Posterior vena cava (tissue), 2 donors: ENCODE measurements at places on chromosomes 3 and 15. TPM values are rescaled to one million over a fixed set of nuclear protein-coding genes. Genes with fewer than 3 reads are reported as not detected.

The RTP3 gene
- not detected for total RNA-seq

DNA sequence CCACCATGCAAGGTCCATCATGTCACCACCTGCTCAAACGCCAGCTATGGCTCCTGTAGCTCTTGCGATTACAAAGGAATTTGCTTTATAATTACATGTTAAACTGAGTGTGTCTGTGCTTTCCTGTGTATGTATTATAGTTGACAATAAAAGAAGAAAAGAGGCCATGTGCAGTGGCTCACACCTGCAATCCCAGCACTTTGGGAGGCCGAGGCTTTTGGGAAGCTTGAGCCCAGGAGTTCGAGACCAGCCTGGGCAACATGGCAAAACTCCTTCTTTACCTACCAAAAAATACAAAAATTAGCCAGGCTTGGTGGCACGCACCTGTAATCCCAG lies 27.0 kb downstream of the ATRIP start:
- DNase-seq = no peak

The GRK7 gene
- 0.14 TPM for total RNA-seq

DNA sequence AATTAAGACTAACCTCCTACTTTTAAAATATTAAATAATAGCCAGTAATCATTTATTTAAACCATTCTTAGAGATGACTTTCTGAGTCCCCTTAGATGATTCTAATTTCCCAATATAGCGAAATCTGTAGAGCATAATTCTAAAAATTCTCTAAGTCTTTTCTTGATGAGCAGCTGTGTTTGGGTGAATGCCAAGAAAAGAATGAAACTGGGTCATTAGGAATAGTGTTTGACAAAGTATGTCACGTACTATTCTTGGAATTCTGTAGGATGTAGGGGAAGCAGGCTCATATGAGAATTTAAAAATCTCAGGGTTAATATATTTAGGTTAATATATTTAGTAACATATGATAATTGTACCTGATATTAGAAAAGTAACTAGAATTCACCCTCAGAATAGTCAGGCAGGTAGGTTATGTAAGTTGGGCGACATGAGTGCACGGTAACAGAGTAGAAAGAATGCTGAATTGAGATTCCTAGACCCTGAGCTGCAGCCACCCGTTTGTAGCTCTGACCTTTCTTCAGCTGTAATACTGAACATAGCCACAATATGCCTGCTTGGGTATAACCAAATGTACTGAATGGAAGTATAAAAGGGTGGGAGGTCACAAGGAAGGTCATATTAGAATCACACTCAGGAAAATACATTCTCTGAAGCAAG lies 524.3 kb downstream of the UNC13C start:
- no peak for DNase-seq

GRCh38 chr15:82549199-82549665 lies 9.0 kb upstream of the RPS17 start:
- no peak for DNase-seq

The IRAK2 gene
- 4.2 TPM for total RNA-seq

GRCh38 chr15:40340740-40341400 lies at the start of gene CCDC9B:
CCDC9B (minus strand) TSS chr15:40340939; CDS start chr15:40340819, 120 bp downstream.
- peak; percentile 96 for DNase-seq

The P2RY14 gene
- total RNA-seq = 5.3 TPM

The CCR9 gene
- not detected for total RNA-seq

The LYZL4 gene
- total RNA-seq = not detected
